Kidney (tissue), 22 donors: ENCODE measurements at places on chromosomes 12 and 14. TPM values are rescaled to one million over a fixed set of nuclear protein-coding genes. Genes with fewer than 3 reads are reported as not detected.
A peak's percentile ranks its signal among the peaks of the same experiment; 100 is the strongest.

The GATC gene
- 13.7 TPM for polyA plus RNA-seq

The DEPDC4 gene
- 1.1 TPM for polyA plus RNA-seq

The NID2 gene
- polyA plus RNA-seq: 7.1 TPM

The SERPINA9 gene
- not detected for polyA plus RNA-seq

The PTGR2 gene
- 24.4 TPM for polyA plus RNA-seq

DNA sequence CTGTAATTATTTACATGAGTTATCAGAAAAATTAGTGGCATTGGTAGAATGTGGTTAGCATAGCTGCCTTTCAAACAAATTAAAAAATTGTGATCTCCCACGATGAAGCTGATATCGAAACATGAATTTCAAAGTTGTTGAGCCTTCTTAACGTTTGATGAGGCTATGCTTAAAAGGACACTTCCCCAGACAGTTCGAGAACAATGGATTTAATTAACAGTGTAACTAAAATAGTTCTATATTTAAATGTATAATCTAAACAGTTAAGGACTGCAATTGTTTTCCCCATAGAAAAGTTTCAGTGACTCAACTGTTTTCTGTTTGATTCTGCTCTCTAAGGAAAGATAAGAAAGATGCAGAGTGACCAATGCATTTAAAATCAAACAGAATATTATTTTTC, 1.6 kb downstream of the CLEC2B start:
- no peak for DNase-seq
- no peak overlapping the region for H3K27ac ChIP-seq
- H3K4me1 ChIP-seq: no peaks in the 10 kb centered on the region
- H3K27me3 ChIP-seq: no peaks in the 10 kb centered on the region
- no peak overlapping the region for H3K4me3 ChIP-seq

DNA sequence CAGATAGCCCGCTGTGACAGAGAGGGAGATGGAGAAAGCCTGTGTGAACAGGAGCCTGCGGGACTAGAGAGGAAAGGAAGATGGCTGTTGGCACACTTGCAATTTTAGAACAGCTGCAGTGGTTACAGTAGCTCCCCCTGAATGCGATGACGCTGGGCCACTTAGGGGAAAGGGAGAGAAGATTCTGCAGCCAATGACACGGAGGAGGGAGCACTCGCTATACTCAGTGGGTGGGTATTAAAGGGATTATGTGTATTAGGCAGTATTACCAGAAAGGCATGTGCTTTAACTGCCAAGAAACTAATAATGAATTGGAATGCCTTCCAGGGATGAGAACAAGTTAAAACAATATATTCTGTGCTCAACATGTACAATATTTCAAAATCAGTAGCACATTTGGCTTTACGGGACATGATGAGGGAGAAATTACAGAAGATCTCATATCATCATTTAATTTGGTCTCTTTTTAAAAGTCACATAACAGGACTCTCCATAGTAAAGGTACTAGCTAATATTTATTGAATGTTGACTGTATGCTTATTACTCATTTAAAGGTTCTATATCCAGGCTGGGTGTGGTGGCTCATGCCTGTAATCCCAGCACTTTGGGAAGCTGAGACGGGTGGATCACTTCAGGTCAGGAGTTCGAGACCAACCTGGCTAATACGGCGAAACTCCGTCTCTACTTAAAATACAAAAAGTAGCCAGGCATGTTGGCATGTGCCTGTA, 35.9 kb upstream of the FOS start:
- no peak overlapping the region for H3K27ac ChIP-seq
- no peaks in the 10 kb centered on the region for H3K27me3 ChIP-seq
- H3K36me3 ChIP-seq: no peaks in the 10 kb centered on the region
- peak; percentile 92 for DNase-seq

DNA sequence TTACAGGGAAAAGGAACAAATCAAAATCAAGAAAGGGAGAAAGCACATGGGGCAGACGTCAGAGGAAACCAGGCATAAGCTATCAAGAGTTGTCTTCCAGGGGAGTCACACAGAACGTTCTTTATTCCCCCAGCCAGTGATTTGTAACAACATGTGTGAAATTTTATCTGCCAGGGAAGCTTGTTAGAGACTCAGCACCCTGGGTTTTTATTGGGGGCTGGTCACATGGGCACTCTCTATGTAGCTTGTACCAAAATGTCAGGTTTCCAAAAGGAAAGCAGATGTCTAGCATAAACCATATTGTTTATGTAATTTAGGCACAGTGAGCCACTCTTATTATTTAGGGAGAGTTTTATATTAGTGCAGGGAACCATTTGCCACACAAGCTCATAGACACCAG, 440.4 kb upstream of the DCN start:
- H3K4me1 ChIP-seq: no peaks in the 10 kb centered on the region
- no peaks in the 10 kb centered on the region for H3K36me3 ChIP-seq
- H3K27ac ChIP-seq: no peak overlapping the region
- no peak for DNase-seq
- no peak overlapping the region for H3K4me3 ChIP-seq

DNA sequence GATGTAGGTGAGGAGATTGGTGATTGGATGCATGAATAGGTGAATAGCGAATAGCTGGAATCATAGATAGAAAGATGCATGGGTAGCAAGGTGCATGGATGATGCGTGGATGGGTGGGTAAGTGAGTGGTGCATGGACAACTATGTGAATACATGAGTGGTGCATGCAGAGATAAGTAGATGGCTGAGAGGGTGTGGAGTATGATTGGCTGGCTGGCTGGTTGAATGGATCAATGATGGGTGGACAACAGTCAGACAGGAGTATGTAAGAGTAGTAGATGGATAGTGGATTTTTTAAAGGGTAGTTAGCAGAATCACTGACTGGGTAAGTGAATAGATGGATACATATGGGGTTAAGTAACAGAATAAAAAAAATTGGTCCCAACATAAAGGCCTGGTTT, 33.9 kb downstream of the SERPINA3 start:
- no peaks in the 10 kb centered on the region for H3K36me3 ChIP-seq
- H3K4me3 ChIP-seq: no peak overlapping the region
- H3K27ac ChIP-seq: no peak overlapping the region
- H3K27me3 ChIP-seq: no peaks in the 10 kb centered on the region

- H3K36me3 ChIP-seq: no peaks in the 10 kb centered on the region
- peak; percentile 60 for DNase-seq
- no peaks in the 10 kb centered on the region for H3K27me3 ChIP-seq
- H3K27ac ChIP-seq: no peak overlapping the region
- H3K4me3 ChIP-seq: peak overlapping the region; percentile 69
These were observed 37.3 kb upstream of the RCOR1 start for GRCh38 chr14:102554821-102555819.

DNA sequence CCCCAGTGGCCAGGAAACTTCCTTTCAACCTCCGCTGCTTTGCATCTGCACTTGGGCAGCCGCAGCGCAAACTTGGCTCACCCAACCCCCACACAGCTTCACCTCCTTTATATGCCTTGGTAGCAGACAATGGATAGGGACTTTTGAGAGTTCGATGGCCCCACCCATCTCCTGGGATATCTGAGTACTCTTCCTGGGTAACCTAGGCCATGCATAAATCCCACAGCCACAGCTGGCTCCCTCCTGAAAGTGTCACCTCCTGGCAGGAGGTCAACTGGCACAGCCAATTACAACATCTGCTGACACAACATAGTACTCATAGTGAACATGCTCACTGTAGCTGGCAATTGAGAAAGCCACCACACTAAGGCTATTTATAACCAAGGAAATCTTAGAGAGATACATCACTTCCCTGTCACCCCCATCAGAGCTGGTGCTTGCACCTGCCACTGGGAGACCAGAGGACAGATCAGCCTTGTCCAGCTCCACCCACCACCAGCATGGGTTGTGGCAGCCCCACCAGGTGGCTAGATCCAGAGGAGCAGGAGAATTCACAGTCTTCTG, 410.0 kb downstream of the SYT1 start:
- H3K27ac ChIP-seq: no peak overlapping the region
- H3K4me3 ChIP-seq: no peak overlapping the region
- H3K27me3 ChIP-seq: no peaks in the 10 kb centered on the region
- no peaks in the 10 kb centered on the region for H3K4me1 ChIP-seq

- H3K4me1 ChIP-seq: peaks cover 27% of the 10 kb centered on the region
- H3K4me3 ChIP-seq: no peak overlapping the region
- no peaks in the 10 kb centered on the region for H3K27me3 ChIP-seq
- peak overlapping the region; percentile 88 for H3K27ac ChIP-seq
These were observed 43.9 kb upstream of the PLEKHG6 start for GRCh38 chr12:6266541-6266966.
